ENCODE measurements at places on chromosomes 4 and X.

DNA sequence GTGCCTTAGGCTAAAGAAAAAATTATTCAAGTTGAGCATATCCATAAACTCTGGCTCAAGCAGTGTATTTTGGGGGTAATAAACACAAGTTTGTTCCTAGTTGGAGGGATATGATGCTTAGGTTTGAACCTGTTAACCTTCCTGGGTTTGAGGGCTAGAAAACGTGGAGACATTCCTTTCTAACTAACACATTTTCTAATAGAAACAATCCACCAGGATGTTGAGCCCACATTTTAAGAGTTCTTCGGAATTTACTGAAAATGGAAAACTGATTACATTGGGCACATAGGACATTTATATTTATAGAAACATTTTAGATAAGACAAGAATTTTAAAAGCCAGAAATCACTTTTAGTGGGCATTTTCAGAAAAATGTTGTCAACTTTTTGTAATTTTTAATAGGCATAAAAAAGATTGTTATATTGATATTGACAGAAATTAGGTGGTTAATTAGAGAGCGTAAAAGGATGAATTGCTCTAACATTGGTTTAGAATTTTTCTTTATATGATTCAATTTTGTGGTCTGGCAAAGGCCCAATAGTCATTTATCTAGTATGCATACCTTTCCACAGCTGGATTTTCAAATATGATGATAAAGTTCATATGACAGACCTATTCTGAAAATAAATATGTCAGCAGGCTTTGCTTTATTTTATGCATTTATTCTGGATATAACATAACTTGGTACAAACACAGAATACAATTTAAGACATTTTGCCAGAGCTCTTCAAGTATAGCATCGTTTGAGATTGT is 49.2 kb downstream of the CEP44 start:
- DNase-seq = no peak

GRCh38 chrX:124435616-124436015 is 89.3 kb downstream of the SH2D1A start:
- no peak for DNase-seq

DNA sequence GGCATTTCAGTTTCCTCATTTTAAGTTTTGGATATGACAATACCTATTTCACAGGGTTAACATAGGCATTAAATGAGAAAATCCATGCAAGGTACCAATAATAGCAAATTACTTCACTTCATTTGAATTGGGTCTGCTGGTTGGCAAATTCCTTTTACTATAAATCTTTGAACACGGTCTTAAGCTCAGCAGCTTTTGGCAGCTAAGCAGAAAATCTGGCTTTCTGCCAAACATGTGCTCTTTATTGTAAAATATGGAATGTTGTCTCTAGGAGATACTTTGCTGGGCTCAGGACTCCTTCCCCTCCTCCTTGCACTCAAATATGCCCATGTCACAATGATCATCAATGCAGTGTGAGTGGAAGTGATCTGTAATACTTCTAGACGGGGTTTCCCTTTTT is 16.8 kb upstream of the DMP1 start:
- no peak for DNase-seq

- DNase-seq = no peak
Observed at GRCh38 chrX:68935362-68935761, 106.5 kb downstream of the EFNB1 start.

DNA sequence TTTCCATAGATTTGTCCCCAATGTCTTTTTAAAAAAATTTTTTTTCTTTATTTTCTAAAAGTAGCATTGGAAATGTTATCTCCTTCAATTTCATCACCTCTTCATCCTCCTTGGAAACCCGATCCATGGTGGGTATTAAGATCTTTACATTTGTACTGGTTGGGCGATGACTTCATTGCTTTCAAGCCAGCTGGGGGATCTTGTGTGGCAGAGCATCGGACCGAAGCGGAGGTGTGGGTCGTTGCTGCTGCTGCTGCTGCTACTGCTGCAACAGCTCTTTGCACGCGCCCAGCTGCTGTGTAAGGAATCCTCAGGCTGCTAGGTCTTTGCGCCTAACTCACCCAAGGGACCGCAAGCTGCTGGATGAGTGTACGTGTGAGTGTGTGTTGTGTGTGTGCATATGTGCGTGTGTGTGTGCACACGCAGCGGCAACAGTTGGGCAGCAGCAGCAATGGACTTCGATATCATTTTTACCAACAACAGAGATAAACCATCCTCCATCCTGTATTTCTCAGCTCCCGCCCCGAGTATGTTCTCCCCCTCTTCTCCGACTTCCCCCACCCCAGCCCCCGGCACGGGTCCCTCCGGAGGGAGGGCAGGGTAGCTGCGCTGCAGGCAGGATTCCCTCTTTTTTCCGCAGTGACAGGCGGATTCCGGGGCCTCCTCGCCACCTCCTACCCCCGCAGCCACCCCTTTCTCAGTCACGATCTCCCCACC is 768 bp upstream of the CDKL5 start:
- peak; percentile 4 for DNase-seq
